ENCODE measurements at places on chromosomes 4 and X.

DNA sequence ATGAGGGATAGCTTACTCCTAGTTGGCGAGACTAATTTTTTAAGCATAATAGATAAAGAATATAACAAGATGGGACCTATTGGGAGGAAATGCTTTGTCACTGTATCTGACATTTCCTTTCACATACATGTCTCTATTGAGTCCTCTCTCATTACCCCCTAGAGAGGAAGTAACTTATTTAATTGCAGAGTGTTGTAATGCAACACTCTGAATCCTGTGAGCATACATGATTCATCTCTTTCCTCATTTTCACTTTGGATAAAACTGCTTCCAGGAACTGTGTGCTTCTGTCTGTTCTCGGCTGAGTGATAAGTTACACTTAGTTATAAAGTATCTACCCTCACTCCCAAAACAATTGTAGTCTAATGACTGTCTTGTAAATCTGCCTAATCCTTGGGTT is 266.1 kb upstream of the ANXA10 start:
- no peak for DNase-seq

GRCh38 chrX:124502166-124502565 is 155.8 kb downstream of the SH2D1A start:
- DNase-seq, result no peak

GRCh38 chrX:2828344-2828958 is at the start of gene GYG2:
GYG2 (plus strand) TSS chrX:2828930; CDS start chrX:2830189, 1,259 bp downstream.
- DNase-seq, result peak; percentile 31

DNA sequence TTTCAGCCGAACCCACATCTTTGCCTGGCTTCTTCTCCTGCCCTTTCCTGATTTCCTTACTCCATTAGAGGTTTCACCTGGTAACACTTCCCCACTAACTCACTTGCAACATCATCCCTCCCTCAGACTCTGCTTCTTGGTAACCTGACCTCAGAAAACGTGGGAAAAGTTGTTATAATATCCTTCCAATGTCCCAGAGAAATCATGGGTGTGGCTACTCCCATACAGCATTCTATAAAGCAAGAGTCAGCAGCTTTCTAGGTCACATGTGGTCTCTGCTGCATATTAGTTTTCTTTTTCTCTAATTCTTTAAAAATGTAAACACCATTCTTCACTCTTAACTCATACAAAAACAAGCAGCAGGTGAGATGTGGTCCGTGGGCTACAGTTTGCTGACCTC is 283.1 kb upstream of the MAOA start:
- no peak for DNase-seq

- peak; percentile 56 for DNase-seq
These were observed 12.3 kb upstream of the XPNPEP2 start for GRCh38 chrX:129726307-129727111.

Measured in NCI-H345 (cell line).